ENCODE measurements at places on chromosomes 7 and 10.
A peak's percentile ranks its signal among the peaks of the same experiment; 100 is the strongest.

DNA sequence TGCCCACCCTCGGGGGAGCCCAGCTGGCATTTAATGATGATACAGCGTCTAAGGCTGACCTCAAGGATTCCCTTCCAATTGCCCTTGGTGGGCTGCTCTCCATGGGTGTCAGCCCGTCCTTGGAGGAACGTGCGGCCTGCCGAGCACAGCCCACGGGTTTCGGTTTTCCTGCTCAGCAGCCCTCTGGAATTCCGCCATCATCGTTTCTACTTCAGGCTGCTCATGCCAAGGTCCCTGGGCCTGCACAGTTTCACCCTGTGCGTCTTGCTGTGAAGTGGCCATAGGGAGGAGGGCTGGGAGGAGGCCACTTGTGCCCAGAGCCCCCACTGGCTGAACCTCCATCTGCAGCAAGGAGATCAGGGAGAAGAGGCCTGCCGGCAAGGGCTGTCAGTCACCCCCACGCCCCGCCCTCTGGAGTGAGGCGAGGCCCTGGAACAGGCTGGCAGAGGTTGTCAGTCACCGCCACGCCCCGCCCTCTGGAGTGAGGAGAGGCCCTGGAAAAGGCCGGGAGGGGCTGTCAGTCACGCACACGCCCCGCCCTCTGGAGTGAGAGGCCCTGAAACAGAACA lies 82.8 kb downstream of the CHST15 start:
- DNase-seq, result no peak

- DNase-seq, result no peak
These were observed 44.9 kb downstream of the PNLIPRP2 start for GRCh38 chr10:116665541-116666125.

DNA sequence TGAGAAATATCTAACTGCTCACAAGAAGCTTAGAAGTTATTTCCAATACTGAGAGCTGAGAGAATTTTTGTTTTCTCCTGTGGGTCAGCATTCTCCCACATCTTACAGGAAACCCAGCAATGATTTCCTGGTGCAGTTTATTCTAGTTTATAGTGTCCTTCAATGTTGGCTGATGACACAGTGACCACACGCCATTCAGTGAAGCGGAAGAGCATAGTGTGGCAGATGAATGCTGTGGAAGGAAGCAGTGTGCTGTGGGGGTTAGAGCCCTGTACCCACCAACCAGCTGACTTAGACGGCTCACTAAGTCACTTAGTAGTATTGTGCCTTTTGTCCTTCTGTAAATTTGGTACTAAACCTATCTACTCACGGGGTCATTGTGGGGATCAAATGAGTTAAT lies 1.4 kb upstream of the TMEM26 start:
- no peak for DNase-seq

DNA sequence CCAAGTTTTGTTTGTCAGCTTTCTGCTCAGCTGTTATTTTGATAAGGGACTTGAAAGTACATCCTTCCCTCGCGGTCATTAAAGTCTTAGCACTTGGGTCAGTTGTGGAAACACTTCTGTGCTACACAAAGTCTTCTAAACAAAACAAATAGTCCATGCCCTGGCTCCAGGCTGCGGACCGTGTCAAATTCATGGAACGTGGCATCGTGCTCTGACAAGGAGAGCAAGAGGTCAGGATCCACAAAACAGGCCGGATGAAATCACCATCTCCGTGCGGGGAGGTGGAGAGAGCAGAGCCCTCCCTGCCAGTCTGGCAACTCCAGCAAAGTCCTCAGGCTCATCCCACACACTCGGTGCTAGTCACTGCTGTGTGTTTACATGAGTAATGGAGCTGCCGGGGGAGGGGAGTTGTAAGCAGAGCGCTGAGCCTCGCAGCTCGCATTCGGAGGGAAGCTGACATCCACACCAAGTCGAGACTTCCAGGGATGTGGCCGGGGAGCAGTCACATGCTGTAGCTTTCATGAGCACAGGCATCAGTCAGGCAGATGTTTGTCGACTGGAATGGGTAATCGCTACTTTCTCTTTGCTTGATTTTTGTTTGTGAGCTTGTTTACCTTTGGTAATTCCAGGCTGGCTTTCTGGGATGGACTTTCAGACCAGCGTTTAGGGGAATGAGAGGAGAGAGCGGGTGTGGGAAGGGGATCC lies 147.6 kb downstream of the ARID5B start:
- DNase-seq, result peak; percentile 88

DNA sequence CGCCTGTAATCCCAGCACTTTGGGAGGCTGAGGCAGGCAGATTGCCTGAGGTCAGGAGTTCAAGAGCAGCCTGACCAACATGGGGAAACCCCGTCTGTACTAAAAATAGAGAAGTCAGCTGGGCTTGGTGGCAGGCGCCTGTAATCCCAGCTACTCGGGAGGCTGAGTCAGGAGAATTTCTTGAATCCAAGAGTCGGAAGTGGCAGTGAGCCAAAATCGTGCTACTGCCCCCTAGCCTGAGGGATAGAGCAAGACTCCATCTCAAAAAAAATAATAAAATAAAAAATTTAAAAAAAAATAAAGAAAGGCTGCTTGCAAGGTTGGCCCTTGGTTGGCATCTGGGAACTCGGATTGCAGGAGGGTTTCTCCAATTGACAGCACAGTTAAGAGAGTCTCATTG lies 221.6 kb downstream of the DGKI start:
- DNase-seq, result no peak

DNA sequence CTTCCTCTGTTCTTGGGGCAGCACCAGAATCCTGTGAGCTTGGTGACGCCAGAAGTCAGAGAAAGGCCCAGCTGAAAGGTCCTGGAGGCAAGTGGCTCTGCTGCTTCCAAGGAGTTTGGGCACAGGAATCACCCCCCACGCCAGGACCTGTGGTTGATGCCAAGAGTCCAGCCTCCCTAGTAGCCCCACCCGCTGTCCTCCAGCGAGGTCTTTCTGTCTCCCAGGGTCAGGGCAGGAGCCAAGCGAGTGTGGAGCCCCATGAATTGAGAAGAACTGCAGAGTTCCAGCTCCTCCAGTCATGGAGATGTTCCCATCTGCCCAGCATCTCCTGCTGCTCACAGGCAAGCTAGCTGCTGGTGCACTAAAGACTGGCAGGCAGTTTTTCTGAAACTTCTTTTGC lies 631.7 kb upstream of the MGMT start:
- no peak for DNase-seq

DNA sequence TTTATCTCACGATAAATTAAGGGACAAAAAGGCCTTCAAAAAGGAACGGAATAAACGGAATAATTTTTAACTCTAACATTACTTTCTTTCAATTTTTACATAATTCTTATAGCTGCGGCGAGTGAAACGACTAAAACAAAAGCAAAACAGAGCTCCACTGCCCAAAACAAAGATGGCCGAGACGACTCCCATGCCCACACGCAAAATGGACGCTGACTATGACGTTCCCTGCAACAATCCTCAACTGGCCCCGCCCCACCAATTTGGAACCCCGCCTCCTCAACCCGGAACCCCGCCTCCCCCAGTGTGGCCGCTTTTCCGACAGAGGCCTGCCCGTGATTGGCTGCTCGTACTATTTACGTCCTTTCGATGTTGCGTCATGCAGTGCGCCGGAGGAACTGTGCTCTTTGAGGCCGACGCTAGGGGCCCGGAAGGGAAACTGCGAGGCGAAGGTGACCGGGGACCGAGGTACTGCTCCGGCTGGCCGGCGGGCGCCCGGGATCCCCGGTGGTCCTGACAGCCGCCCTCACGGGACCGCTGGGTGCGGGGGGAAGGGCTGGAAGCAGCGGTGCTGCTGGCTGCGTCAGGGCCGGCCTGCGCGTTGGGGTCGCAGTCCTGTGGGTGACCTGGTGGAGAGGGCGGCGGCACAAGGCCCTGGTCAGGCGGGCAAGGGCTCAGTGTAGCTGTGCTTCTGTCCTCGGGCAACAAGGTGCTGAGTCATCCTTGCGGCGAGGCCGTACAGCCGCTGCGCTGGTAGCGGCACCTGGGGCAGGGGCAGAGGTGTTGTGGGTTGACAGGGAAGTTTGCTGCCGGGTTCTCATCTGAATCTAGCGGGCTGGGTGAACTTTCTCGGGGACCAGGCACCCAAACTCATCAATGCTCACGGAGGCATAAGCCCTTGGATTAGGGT lies at the start of gene GHITM:
Gene GHITM (plus strand): TSS at position 384 of the 910 bp plus-strand sequence. CDS start 1,992 bp downstream, outside the sequence.
- DNase-seq, result peak; percentile 100

DNA sequence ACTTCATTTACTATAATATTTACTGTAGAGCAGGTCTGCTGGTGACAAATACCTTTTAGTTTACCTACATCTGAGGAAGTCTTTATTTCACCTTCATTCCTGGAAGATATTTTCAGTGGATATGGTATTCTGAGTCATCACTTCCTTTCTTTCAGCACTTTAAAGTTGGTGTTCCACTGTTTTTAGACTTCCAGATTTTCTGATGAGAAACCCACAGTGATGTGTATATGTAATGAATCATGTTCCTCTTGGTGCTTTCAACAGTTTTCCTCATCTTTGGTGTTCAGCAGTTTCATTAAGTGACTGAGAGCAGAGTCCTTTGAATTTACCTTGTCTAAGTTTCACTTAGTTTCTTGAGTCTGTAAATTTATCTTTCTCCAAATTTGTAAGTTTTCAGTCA lies 36.4 kb downstream of the COPG2 start:
- DNase-seq, result no peak

DNA sequence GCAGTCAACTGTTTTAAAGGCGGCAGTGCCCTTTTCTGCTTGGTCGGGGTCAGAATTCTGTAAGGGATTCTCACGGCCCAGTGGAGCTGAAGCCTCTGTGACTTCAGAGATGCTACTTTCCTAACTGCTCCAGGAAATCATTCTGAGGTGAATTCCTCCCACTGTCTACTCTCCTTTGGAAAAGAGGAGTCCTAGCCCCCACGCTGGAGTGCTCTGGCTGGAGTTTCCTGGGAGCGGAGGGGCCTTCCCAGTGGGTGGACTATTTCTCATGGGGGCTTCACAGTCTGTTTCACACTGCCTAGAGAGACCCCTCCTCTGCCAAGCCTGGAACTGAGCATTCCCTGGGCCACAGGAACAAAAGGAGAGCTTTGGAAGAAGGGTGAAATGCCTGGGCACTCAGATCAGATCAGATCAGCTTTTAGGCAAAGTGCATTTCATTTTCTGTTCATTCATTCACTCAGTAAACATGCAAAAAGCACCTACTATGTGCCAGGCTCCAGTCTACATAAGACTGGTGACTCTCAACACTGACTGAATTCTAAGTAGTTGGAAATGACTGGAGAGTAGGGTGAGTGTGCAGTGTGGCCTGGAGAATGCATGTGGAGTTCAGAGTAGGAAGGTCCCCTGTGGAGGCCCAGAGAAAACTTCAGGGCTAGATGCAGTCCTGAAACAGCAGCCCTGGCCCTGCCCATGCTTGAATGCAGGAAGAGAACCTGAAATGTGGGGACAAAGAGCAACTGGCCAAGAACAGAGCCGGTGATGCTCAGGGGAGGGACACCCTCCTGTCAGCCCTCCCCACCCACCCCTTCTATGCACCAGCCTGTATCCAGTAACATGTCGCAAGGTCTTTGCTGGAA lies 12.2 kb downstream of the ZNF488 start:
- DNase-seq, result no peak

DNA sequence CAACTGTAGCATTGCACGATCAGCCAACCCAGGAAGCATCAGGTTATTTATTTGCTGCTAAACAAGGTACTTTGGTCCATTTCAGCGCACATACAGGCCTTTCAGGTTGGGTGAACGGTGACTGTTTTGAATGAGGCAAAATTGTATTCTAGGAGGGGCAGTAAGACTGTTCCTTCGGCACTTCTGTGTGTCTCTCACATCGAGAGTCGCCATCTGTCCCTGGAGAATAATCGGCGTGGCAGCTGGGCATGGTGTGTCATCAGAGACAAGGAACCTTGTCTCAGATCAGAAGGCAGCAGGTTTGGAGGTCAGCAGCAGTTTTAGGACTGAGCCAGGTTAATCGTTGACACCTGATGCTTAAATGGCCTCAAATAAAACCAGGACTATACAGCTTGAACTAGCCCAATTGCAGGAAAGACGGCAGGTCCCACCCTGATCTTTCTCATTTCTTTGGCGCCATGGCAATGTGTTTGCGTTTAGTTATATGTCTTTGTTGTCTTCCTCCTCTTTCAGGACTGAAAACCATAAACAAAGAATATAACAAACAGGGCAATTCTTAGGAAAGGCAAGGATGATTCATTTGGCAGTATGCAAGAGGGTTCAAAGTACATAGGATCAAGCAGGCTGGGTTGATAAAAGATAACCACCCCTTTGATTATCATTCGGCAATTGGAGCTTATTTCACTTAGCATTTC lies 92.0 kb upstream of the PRR15 start:
- DNase-seq, result no peak

- DNase-seq, result no peak
These were observed 33.7 kb downstream of the MGMT start for GRCh38 chr10:129500617-129501339.

DNA sequence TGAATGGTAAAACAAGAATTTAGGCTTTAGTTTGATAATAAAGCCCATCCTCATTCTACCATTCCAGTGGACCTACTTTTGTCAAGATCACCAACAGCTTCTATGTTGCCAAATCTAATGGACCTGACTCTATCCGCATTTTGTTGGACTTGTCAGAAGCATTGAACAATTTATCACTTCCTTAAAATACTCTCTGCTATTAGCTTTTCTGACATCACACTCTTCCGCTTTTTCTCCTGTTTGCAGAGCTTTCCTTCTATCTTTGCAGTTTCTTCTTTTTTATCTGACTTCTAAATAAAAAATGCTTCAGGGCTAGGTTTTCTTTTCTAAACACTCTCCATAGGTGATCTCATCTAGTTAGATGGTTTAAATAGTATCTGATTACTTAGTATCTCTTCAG lies 42.7 kb upstream of the SMIM30 start:
- DNase-seq, result no peak

- DNase-seq, result no peak
These were observed 157.1 kb downstream of the TSPAN12 start for GRCh38 chr7:120700796-120701195.

- DNase-seq, result no peak
These were observed 83.2 kb upstream of the PRR15 start for GRCh38 chr7:29480451-29480850.

DNA sequence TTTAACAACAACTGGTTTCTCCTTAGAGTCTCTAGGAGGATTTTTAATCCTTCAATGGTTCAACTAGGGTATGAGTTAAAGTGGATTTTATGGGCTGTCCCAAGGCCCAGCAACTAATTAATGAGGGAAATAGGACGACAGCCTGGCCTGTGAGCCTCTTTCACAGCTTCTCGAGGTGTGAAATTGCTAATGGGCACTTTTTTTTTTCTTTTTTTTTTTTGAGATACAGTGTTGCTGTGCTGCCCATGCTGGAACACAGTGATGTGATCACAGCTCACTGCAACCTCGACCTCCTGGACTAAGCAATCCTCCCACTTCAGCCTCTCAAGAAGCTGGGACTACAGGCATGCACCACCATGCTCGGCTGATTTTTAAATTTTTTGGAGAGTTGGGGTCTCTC lies 87.0 kb downstream of the MARCHF5 start:
- DNase-seq, result no peak
